Ureter (tissue), 1 donor: ENCODE measurements at places on chromosomes 4 and X. TPM values are rescaled to one million over a fixed set of nuclear protein-coding genes. Genes with fewer than 3 reads are reported as not detected.

MAGEA11 gene
- 0.10 TPM for total RNA-seq

PTPN13 gene
- total RNA-seq: 158 TPM

CXCR3 gene
- total RNA-seq: 0.89 TPM

PRDM8 gene
- 8.3 TPM for total RNA-seq

C4orf36 gene
- 2.1 TPM for total RNA-seq

DUX4 gene
- 0.29 TPM for total RNA-seq
